Erythroblast (primary cell): ENCODE measurements at places on chromosomes 3 and 15.

DNA sequence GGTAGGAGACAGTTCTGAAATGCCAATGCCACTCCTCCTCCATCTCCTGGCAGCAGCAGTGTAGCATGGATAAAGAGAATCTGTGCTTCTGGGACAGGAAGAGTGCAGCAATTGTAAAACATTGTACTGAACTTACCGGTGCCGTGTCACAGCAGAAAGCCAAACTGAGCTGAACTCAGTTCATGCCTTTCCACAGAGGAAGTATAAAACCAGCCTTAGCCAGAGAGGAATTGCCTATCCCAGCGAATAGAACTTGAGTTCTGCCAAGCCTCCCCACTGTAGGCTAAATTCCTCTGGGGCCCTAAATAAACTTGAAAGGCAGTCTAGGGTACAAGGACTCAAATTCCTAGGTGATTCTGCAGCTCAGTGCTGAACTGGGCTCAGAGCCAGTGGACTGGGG, 148.8 kb downstream of the SLC9A9 start:
- no peak for DNase-seq

- peak; percentile 88 for DNase-seq
Measured at GRCh38 chr15:79170256-79170664, 79.7 kb upstream of the RASGRF1 start.

- no peak for DNase-seq
Measured at GRCh38 chr15:73796331-73796831, 43.2 kb upstream of the INSYN1 start.

DNA sequence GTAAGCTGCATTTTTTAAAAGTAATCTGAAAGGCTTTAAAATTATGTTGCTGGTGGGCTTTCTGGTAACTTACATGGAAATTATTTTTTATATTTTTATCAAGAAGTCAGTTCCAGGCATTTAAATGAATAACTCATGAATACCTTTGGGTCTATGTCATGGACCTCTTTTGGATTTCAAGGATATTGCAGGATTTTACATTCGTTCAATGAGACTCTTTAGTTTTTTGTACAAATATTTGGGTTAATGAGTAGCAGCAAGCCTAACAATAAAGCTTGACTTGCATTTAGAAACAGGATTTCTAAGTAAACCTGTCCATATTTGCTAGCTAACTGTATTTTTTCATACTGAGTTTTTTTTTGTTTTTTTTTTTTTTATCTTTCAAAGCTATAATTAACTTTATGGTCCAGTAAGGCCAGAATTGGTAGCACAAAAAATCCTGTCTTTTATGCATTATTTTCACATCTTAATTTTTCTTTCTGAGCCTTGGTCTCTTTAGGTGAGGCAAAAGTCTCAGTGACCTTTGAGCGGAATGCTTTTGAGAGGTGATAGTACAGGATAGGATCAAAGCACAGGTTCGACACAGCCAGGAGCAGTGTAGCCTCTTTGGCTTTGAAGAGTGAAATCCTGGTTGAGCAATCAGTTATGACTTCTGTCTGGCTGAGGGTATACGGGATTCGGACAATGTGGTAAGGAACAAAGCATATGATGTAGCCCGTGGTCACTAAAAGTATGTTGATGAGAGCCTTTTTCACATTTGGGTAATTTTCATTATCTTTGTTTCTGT, 4.8 kb downstream of the GPR171 start:
- no peak for DNase-seq

GRCh38 chr3:149688122-149688757, 30.4 kb upstream of the WWTR1 start:
- DNase-seq: no peak

GRCh38 chr15:92395098-92395635, 1.5 kb downstream of the ST8SIA2 start:
- DNase-seq: no peak

- no peak for DNase-seq
Measured at GRCh38 chr3:50165910-50166538, 10.9 kb downstream of the SEMA3F start.

DNA sequence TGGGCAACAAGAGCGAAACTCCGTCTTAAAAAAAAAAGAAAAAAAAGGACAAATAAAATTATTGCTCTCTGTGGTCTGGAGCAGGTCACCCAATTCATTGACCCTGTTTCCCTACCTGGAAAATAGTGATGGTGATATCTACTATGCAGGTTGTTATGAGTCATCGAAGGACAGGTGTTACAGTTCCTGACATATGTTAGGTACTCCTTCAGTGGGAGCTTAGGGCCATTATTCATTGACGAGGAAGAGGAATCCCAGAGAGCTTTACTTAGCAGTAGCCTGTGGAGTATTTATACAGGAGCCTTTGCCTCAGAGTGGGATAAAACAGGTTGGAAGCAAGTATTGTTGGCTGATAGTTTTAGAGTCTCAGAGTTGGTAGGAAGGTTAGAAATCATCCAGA, 74.5 kb downstream of the SLC7A14 start:
- DNase-seq: no peak

- DNase-seq: no peak
Measured at GRCh38 chr3:53503195-53503594, 8.8 kb downstream of the CACNA1D start.
